ENCODE measurements at places on chromosomes 6 and 20.

GRCh38 chr6:74717591-74717990 lies 488.3 kb downstream of the COL12A1 start:
- DNase-seq = no peak

DNA sequence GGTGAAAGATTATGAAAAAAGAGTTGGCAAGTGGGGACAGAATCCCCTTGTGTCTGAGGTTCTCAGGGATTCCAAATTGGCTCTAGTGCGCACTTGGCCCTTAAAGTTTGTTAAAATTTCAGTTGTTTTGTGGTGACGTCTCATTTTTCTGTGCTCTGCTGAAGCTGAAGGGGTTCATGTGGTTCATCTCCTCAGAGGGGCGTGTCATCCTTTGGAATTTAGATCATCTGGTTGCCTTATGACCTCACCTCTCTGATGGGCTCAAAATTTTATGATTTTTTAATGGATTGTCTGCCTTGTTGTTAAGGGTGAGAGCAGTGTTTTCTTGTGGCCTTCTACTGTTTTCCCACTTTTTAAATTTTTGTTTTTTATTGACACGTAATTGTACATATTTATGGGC lies 20.3 kb downstream of the CYB5R4 start:
- no peak for DNase-seq

- no peak for DNase-seq
These were observed 8.5 kb downstream of the QRSL1 start for GRCh38 chr6:106637717-106638341.

- DNase-seq = no peak
These were observed 64.5 kb downstream of the CDC5L start for GRCh38 chr6:44451803-44452695.

GRCh38 chr20:50141018-50141675 lies 12.4 kb downstream of the PEDS1 start:
- DNase-seq = no peak

DNA sequence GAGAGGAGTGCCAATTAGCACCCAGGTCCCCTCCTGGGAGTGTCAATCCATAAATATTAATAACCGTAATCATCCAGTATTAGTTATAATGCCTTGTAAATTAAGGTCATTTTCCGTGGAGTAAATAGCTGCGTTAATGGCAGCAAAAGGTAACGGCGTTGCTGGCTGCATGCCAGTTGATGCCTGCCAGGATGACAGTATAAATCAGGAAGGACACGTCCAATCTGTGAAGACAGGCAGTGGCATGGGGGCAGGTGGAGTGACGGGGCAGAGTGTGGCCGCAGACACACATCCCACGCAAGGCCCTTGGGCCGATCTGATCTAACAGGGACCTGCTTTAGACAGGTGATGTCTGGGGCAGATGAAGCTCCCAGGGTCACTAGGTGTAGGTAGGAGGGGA lies 49.1 kb downstream of the KCNB1 start:
- DNase-seq = no peak

- DNase-seq = no peak
These were observed 195.8 kb upstream of the ARG1 start for GRCh38 chr6:131377112-131377705.

GRCh38 chr6:153790048-153790447 lies 249.0 kb upstream of the OPRM1 start:
- DNase-seq = peak; percentile 9

DNA sequence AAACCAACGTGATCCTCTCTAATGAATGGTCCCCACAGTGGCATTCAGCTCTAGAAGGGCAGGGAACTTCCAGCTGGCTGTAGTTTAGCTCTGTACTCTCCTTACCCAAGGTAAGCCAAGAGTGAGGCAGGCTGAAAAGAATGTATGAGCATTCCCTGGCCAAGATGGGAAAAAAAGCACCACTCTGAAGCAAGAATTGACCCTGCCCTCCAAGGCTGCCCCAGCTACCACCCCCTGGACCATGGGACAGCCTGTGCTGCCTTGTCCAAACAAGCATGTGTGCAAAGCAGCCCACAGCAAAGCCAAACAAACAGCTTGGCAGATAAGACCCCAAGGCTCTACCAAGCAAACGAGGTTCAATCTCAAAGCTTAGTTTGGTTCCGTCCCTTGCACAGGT lies 73.9 kb downstream of the GFOD1 start:
- peak; percentile 86 for DNase-seq

- no peak for DNase-seq
These were observed 250.9 kb downstream of the ANKRD60 start for GRCh38 chr20:57977569-57977968.

- no peak for DNase-seq
These were observed 70.7 kb upstream of the TAB2 start for GRCh38 chr6:149246691-149247384.

DNA sequence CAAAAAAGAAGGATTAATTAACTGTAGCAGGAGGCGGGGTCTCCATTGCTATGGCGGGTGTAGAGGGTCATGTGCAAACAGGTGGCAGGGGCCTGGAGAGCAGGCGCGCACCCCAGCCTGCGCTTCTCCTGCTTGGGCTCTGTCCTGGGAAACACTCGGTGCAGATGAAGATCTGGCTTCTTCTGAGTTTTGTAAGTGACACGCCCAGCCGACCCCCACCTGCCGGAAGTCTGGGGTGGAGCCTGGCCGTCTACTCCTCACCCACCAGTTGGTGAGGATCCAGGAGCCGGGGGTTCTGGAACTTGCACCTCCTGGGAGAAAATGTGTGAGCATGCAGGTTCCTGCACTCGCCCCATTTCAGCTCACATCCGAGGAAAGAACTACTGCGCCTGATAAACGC lies 19.3 kb downstream of the PMEPA1 start:
- no peak for DNase-seq

GRCh38 chr20:8981482-8981881 lies 87.4 kb upstream of the PLCB4 start:
- DNase-seq = no peak

GRCh38 chr6:91243436-91243835 lies 656.6 kb upstream of the MAP3K7 start:
- no peak for DNase-seq

- DNase-seq = no peak
These were observed 37.5 kb downstream of the C20orf203 start for GRCh38 chr20:32636283-32636682.

All from ascending aorta (tissue), 2 donors.